Umbilical cord (tissue), 2 donors: ENCODE measurements at places on chromosomes 2 and 18.

GRCh38 chr2:241863536-241863954 is 4.9 kb upstream of the PDCD1 start:
- DNase-seq, result no peak

- no peak for DNase-seq
Measured at GRCh38 chr18:31606265-31606664, 14.6 kb downstream of the TTR start.

- DNase-seq, result peak; percentile 26
Measured at GRCh38 chr2:63888490-63889402, 47.0 kb downstream of the UGP2 start.

DNA sequence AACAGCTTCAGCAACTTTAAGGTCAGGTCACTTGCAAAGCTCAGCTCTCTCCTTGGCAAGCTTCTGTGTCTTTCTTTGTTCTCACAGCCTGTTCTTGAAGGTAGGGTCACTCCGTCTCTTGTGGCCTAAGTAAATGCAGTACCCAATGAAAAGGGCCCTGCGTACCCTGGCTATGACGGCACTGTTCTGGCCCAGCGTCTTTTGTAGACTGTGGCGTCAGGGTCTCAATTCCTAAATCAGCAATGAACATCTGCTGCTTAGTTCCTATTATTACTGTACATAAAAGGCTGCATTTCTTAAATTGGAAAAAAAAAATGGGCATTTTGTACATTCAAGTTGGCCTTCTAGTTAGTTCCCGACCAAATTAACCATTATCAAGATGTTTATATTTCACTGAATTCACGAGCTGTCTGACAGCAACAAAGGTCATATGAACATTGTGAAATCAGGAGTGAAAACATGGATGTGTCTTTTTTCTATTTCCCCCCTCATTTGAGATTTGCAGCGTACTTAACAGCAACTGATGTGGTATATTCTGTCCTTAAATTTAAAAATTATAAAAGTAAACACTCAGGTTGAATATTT is 17.0 kb upstream of the MTCL1 start:
- DNase-seq, result no peak

- no peak for DNase-seq
Measured at GRCh38 chr2:109726379-109727270, 67.5 kb upstream of the RGPD5 start.

GRCh38 chr2:7333960-7334493 is 416.8 kb downstream of the RNF144A start:
- peak; percentile 1 for DNase-seq

- DNase-seq, result no peak
Measured at GRCh38 chr2:148994341-148994740, 44.2 kb upstream of the LYPD6B start.

DNA sequence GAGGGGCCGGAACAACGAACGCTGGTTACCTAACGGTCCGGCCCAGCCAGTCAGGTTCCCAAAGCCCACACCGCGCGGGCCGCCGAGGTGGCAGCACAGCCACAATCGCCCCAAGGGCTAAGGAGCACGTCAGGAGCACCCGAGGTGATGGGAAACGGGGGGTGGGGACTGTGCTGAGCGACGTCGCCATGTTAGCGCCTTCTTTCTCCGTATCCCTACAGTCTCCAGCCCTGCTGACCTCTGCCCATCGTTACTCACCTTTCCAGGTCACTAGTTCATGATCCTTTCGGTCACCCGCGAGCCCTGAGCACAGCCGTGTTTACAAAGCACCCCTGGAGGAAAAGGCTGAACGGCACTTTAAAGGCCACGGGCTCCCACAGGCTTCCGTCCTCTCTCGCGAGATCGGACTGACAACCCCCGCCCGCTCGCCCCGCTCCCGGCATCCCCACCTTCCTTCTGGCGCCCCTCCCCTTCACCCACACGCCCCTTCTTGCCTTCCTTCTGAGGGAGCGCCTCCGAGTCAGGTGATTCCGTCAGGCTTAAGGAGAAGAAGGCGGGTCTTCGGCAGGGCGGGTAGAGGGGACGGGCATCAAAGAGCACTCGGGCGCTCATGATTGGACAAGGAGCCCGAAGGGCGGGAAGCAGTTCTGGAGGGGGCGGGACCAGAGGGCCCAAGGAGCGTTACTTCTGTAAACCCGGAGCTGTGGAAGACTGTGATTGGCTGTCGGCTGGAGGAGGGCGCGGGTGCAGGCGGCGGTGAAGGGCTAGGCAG is at the start of gene ATF2:
TSS of gene ATF2 (minus strand) at position 412 of the 772 bp plus-strand sequence. CDS start 31,760 bp downstream, outside the sequence.
- peak; percentile 100 for DNase-seq

GRCh38 chr2:173874003-173874893 is 90.9 kb downstream of the SP3 start:
- no peak for DNase-seq

DNA sequence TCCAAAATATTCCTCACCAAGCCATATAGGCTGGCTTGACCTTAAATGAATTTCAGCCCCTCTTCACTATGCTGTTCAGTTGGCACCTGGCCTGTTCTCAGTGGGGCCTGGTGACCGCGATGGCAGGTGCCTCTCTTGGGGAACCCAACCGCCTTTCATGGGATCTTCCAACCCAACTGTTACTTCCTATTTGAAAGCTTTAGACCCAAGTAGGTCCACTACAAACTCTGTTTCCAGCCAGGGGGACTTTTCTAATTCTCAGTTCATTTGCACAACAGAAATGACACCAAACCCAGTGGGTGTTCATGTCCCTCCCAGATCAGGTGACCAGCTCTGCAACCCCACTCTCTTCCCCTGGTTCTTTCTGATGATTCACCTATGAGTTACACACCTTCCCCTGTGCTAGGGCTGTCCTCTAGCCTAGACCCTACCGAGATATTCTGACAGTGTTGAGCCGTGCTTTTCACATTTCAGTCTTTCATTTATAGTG is 35.6 kb upstream of the NDUFV2 start:
- DNase-seq, result no peak

DNA sequence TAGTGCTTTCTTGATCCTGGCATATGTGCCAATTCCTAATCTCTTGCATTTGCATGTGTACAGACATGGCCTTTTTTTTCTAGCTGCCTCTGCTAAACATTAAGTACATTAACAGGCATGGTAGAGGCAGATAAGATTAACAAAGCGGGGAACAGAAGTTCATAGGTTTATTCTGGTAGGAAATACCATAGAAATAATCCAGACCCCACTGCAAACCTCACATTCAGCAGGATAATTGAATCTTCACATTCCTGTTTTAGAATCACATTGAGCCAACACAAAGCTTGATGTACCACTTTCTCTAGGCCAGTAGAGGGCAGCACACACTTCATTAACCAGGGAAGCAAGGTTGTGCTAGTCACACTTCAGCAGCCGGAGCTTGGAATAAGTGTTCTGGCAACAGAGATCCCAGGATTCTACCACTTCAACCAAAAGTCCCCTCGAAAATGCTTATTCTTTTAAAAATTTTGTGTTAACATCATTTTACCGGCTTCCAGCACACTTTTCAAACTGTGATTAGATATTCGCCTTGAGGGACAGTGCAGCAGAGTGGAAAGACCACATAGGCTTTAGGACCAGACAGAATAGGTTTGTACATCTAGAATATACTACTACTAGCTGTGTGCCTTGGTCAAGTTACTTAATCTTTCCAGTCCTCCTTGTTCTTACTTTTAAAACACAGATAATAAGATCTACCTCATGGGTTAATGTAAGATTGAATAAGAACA is 420.2 kb upstream of the CHST9 start:
- DNase-seq, result peak; percentile 88

DNA sequence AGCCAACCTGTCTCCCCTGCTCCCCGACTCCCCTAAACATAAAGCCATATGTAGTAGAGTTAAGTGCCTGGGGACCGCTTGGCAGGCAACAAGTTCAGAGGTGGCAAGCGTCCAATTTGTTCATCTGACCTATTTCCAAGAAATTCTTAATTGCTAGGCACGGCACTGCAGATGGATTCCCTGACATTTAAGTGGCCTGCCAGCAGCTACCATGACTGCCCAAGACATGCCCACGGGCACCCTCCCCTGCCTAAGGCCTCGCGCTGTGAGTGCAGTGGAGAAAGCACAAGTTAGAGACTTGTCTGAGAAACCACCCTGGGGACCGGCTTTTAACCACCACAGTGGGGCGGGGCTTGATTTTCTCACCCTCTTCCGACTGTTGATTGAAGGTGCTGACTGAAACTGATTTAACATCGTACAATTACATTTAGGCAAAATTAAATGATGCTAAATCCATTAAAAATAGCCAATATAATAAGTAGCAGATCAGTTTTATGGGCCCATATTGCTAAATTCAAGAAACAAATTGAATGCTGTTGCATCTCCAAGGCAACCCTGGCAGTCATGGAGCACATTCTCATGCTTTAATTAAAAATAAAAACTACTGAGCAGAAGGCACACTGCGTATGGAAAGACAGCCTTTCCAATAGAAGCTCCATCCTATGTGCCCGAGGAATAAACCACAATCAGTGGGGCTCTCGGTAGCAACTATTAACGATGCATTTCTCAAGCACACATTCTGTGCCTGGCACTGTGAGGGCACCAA is 163.6 kb upstream of the ACAA2 start:
- DNase-seq, result no peak

DNA sequence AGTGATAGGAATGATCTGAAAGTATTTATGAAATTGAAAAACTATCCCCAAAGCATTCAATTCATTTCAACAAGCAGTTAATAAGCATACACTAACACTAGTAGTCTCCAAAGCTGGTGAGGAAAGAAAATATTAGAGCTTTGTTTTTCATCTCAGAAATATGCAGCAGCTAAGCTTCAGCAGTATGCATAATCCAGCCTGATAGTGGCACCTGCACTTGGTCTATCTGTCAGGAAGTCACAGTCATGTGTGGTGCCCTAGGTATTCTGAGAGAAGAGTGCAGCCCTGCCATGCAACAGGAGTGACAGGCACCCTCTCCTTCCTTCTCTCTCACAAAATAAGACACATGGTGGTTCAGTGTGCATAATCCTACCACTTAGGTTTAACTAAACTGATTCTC is 158.8 kb downstream of the DYM start:
- DNase-seq, result no peak

DNA sequence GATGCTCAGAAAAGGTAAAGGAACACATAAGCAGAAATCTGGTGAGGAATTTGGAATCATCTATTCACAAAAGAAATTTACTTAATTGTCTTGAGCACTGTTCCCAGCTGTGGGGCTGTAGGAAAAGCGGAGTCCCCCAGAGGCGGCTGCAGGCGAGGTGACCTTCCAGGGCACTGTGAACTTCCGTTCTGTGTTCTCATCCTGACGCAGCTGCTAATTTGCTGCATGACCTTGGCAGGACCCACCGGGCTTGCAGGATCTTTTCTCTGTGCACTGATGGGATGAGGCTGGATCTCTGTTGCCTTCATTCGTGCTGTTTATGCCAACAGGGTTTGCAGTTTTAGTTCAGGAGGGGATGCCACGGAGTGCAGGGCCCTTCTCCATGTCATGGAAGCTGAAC is 301.9 kb upstream of the MYT1L start:
- DNase-seq, result no peak

GRCh38 chr2:44330801-44331200 is 30.5 kb downstream of the PREPL start:
- DNase-seq, result no peak

- DNase-seq, result peak; percentile 58
Measured at GRCh38 chr2:123688231-123688940, 336.7 kb upstream of the CNTNAP5 start.

DNA sequence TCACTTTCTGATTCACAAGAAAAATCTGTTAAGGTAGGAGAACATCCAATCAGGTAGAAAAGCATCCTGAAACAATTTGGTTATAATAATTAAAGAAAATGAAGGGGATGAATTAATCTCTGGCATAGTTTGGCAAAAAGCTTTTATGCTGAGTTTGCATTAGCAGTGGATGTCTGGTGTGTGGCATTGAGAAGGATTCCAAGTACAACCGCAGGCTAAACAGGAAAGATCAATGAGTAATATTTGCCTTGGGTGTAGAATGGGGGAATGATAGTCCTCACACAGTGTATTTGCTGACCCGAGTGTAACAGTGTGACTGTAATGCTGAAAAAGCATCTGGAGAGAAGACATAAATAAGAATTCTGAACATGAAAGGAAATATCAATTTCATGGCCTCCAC is 68.3 kb upstream of the SESTD1 start:
- DNase-seq, result peak; percentile 37

GRCh38 chr18:31424383-31424988 is 23.1 kb upstream of the DSG3 start:
- DNase-seq, result peak; percentile 40

DNA sequence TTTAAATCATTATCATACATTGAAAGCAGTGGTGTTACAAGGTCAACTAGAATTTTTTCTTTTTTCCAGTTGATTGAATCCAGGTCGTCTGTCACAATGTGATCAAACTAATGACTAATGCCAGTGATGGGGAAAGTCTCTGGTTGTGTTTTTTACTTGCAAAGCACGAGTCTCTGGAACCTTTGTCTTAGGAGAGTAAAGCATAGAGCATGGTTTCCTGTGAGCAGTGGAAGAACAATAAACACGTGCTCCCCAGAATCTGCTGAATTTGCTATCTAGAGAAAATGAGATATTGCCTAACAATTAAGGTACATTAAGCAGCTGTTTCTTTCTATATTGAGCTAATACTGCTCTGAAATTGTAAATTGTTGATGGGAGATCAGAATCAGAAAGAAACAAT is 1332.4 kb upstream of the TMEFF2 start:
- no peak for DNase-seq

DNA sequence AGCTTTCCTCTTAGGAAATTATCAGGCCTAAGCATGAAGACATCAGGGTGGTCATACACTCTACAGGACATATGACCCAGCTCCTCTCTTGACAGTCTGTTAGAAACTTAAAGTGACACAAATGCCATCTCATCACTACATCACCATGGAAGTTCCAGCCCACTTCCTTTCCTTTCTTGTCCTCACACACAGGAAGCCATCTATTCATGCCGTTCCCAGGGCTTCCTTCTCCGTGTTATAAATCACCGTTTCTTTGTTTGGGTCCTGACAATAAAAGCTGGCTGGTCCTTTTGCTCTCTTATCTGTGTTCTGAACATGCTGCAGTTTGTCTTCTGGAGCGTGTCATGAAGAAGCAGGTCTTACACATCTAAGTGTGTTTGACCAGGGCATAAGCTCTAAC is 692.1 kb upstream of the CELF4 start:
- no peak for DNase-seq

GRCh38 chr2:34949316-34949715 is 1350.2 kb upstream of the FAM98A start:
- no peak for DNase-seq

DNA sequence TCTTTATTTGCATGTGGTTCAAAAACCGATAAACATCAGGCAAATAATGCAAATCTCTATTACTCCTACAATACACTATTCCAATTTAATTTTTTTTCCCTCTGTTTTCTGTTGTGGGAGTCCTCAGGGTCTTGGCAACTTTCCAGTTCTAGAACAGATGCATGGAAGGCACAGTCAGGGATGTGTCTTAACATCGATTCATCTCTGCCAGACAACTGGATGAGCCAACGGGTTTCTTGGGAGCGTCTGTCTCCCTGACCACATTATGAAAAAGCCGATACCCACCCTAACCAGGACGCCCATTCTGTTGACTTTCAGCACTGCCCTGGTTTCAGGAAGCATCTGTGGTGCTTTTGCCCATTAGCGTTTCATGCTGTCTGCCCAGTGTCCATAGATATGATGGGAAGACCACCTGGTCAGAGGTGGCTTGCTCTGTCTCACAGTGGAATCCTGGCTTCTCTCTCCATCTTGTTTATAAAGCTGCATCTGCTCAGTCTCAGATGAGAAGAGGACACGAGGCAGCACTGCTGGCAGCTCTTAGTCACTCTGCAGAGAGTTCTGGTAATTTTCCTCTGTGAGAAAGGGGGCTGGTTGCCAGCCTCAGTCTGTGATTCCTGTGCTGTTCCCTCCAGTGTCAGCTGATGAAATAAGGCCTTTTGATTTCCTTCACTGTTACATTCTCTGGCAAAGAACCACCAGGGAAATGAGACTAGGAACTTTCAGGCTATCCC is 57.9 kb upstream of the KCNE4 start:
- peak; percentile 98 for DNase-seq

GRCh38 chr2:122523143-122523542 is 767.7 kb downstream of the TSN start:
- no peak for DNase-seq
